Left lung (tissue), 14 donors: ENCODE measurements at places on chromosomes 1 and 21. TPM values are rescaled to one million over a fixed set of nuclear protein-coding genes. Genes with fewer than 3 reads are reported as not detected.
A peak's percentile ranks its signal among the peaks of the same experiment; 100 is the strongest.

The PCAT6 gene
- total RNA-seq, result 2.4 TPM

The CZIB gene
- total RNA-seq, result 50.5 TPM

The ZNF683 gene
- total RNA-seq, result 0.47 TPM

GRCh38 chr1:1665815-1666251 lies 7.0 kb upstream of the CDK11B start:
- DNase-seq, result peak; percentile 30
- no peak overlapping the region for H3K4me3 ChIP-seq
- peaks cover 48% of the 10 kb centered on the region for H3K36me3 ChIP-seq
- peaks cover 2% of the 10 kb centered on the region for H3K4me1 ChIP-seq
- H3K27ac ChIP-seq, result no peak overlapping the region

The SRSF11 gene
- 99.1 TPM for total RNA-seq
